CD4-positive, alpha-beta T cell treated with Interleukin-4 for 4 hours (primary cell): ENCODE measurements at places on chromosomes 7 and 10.
A peak's percentile ranks its signal among the peaks of the same experiment; 100 is the strongest.

- DNase-seq = peak; percentile 66
Observed at GRCh38 chr7:50304129-50304910, at the start of gene IKZF1. IKZF1 (plus strand) TSS chr7:50304716; CDS start chr7:50319062, 14,346 bp downstream.

- no peak for DNase-seq
Observed at GRCh38 chr10:117217196-117217761, 20.0 kb downstream of the KCNK18 start.

DNA sequence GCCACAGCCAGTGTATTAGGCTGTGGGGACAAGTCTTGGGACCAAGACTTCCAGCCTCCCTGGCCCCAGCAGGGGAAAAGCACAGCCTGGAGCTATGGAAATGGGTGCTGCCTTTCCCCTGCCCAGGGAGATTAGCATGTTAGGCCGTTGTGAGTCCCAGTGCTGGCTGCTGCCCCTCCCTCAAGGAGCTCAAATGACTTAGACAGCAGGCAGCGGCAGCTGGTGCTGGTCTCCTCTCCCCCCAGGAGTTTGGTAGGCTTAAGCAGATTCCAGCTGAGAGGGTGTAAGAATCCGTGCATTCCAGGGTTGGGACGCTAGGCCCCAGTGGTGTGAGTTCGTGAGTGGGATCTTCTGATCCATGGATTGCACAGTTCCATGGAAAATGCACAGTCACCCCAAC is 301.5 kb upstream of the PHF14 start:
- no peak for DNase-seq

DNA sequence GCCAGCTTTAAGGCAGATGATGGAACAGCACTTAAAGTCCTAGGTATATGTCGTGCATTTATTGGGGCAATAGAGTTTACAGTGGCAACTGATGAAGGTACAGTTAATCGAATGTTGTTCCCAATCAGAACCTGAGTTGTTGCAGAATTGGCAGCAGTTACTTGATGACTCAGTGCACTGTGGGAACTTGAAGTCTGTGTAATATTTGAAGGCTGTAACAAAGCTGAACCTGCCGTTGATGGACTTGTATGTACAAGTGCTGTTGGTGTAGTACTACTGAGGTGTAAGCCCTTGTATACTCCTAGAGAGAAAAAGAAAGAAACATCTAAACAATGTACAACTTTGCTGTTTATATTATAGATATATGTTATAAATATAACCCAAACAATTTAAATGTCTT is 75.3 kb downstream of the EPC1 start:
- DNase-seq = no peak

GRCh38 chr7:83365746-83366145 is 203.1 kb upstream of the PCLO start:
- no peak for DNase-seq

DNA sequence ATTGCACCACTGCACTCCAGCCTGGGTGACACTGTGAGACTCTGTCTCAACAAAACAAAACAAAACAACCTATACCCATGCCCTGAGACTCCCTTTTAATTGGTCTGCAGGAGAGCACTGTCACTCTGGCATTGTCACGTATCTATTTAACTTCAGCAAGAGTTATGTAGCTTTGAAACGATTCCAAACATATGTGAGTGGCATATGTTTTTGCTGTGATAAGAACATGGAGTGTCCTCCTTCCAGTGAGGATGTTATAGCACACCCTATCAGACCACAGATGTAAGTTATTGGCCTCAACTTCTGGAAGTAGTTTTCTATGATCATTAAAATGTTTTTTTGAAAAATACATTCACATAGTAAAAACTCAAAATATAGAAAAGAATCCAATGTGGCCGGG is 15.5 kb upstream of the DNAJC12 start:
- DNase-seq = no peak

GRCh38 chr7:43864126-43864525 is 5.2 kb downstream of the MRPS24 start:
- no peak for DNase-seq

- no peak for DNase-seq
Observed at GRCh38 chr10:130023454-130024230, 59.6 kb upstream of the EBF3 start.
